Stimulated activated naive CD8-positive, alpha-beta T cell treated with anti-CD3 and anti-CD28 coated beads, Interleukin-15, amount 100 ng/mL, for 72 hours (primary cell): ENCODE measurements at places on chromosomes 11 and 22.

DNA sequence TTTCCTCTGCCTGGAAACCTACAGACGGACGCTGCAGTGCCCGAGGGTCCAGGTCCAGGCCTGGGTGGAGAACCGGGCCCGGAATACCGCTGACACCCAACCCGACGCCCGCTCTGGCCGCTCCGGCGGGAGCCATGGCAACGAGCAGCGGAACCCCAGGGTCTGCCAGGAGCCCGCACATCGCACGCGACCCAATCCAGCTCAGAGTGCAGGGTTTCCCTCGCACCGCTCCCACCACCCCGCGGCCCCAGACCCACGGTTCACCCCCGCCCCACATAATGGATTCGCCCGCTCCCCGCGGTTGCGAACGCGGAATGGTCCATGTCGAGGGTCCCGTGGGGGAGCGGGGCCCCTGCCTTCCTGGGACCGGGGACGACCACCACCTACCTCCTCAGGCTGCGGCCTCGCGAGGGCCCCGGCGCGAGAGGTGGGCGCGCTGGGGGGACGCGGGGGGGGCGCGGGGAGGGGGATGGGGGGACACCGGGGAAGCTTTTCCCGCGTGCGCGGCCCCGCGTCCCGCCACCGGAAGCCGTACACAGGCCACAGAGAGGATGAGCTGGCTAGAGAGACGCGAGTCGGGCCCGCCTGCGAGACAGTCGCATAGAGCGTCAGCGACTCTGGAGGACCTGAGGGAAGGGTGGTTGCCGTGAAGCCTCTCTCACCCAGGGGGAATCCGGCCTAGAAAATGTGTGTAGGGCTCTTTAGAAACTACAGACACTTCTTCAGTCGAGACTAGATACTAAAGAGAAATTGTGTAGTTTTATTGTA is at the start of gene SSRP1:
TSS of gene SSRP1 (minus strand) at position 550 of the 768 bp plus-strand sequence. CDS start 771 bp downstream, outside the sequence.
- DNase-seq, result peak; percentile 90

GRCh38 chr11:17401841-17402240 is 13.4 kb upstream of the KCNJ11 start:
- DNase-seq, result no peak

GRCh38 chr11:118572981-118573550 is 857 bp downstream of the ARCN1 start:
- peak; percentile 12 for DNase-seq

- no peak for DNase-seq
These were observed 133.9 kb downstream of the FANCF start for GRCh38 chr11:22491555-22492225.

DNA sequence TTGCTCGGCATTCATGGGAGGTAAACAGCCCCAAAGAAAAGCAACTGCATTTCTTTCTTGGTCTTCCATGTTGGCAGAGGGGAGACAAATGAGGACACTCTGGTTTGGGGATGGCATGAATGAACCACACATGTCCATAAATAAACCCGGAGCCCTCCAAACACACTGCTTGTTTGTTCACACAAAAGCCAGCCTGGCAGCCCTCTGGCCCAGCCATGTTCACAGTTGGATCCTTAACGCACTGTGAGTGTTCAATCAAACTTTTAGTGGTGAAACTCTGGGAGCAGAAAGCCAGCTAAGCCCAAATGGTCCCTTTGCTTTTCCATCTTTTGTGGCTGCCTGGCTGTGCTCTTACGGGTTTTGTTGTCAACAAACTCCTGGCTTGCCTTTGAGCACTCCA is 336.8 kb downstream of the CADM1 start:
- DNase-seq, result no peak

DNA sequence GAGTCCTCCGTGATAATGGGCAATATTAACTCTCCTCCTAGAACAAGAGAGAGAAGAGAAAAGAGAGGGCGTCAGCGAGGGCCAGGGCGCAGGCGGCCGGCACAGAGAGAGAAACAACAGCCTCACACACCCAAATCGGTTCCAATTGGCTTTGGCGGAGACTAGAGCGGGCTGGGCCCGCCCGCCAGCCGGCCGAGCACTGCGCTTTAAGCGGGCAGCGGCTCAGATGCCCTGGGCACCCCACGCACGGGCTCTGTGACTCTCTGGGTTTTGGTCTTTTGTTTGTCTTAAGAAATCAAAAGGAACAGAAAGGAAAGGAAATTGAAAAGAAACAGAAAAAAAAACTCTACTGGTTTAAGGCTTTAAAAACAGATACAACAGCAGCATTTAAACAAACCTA is 17.0 kb downstream of the SLC22A12 start:
- no peak for DNase-seq

- no peak for DNase-seq
These were observed 214.7 kb upstream of the CADM1 start for GRCh38 chr11:115718945-115719344.
